Calu3 (cell line): ENCODE measurements at places on chromosomes 5 and 9. TPM values are rescaled to one million over a fixed set of nuclear protein-coding genes. Genes with fewer than 3 reads are reported as not detected.

- DNase-seq, result no peak
Measured at GRCh38 chr5:33439905-33440481, 772 bp upstream of the TARS1 start.

DNA sequence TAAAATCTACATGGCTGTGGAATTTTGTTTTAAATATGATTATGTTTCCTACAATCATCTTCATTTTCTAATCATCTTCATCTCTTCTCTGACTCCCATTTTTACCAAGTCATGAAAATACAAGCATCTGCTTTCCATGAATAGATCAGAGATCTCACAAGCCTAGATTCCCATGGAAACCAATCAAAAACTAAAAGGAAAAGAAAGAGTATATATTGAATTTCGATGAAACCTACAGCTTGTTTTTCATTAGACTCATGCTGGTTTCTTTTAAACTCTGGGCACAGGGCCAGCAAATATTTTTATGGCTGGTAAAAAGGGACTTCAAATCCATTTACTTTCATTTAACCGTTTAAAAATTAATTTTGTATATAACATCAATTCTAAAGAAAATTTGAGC, 51.2 kb downstream of the INVS start:
- DNase-seq, result no peak

GMCL2 gene
- total RNA-seq, result not detected in 2 replicates

DNA sequence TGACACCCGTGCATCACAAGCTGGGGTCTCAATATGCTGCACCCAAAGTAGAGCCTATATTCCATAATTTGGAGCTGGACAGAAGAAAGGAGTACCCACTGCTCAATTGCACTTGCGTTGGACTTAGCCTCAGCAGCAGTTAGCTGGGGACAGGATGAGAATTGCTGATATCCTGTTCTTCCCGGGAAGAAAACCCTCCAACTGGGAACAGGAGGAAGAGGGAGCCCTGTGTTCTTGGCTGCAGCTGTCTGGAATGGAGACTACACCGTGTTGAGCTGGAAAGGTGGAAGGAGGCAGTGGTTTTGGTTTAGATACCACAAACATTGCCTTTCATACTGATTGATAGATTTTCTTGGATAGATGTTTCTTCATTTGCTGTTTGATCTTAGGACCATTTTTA, 24.6 kb downstream of the CNTLN start:
- no peak for DNase-seq

DNA sequence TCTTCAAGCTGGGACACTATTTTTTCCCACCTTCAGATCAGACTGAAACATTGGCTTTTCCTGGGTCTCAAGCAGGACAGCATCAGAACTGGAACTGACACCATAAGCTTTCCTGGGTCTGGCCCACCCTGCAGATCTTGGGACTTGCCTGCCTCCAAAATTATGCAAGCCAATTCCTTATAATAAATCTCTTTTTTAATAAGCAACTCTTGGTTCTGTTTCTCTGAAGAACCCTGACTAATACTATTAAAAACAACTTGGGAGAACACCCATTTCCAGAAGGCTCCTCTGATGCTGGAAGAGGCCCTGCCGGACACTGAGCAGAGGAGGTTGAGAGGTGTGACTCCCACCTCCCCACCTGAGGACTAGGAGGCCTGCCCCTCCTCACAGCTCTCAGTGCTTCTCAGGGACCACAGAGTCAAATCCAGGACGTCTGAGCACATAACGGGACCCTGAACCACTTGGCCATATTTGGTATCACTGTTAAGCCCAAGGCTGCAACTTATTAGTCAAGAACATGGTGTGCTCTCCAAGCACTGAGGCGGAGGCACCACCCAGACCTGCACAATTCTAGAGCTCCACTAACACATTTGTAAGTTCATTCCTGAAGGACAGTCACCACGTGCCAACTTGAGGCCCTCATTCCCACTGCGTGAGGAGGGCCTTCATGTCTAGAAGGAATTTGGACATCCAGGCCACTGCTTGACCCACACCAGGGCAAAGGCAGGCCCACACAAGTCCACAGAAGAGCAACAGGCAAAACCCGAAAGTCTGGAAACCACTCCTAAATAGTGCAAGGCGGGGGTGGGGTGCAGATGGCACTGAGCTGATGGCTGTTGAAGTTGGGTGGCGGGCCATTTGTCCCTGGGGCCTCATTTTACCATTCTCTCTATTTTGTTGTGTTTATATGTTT, 9.5 kb downstream of the SHC3 start:
- no peak for DNase-seq

RUSC2 gene
- 8.6 and 10.5 TPM in 2 replicates for total RNA-seq

- DNase-seq, result peak; percentile 82
Measured at GRCh38 chr9:131755541-131756198, 15.8 kb upstream of the RAPGEF1 start.

LCN15 gene
- not detected in 2 replicates for total RNA-seq
